ENCODE measurements at places on chromosomes 11 and 22.
A peak's percentile ranks its signal among the peaks of the same experiment; 100 is the strongest.

DNA sequence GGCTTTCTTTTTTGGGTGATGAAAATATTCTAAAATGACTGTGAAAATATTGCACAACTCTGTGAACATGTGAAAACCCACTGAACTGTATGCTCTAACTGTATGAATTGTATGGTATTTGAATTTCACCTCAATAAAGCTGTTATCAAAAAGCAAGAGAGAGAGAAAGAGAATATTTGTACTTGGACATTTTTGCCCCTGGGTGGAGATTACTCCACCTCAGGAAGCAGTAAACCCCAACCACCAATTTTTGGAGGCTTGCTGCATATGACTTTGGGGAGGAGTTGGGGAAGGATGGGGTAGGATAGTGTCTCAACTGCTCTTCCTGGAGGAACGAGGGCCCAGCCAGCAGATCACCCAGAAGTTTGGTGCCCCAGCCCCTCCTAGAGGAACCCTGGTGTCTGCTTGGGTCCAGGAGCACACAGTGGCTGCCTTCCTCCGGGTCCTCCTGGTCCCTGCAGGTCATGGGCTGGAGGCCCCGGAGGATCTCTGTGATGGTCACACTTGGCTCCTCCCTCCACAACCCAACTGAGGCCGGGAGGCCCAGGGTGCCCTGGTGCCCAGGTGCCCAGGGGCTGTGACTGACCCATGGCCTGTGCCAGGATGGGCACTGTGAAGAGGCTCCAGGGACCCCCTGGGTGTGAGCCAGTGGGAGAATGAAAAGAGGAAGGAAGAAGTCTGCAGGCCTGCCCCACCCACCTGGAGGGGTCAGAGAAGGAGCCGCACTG lies 15.3 kb upstream of the PICK1 start:
- no peak for DNase-seq

DNA sequence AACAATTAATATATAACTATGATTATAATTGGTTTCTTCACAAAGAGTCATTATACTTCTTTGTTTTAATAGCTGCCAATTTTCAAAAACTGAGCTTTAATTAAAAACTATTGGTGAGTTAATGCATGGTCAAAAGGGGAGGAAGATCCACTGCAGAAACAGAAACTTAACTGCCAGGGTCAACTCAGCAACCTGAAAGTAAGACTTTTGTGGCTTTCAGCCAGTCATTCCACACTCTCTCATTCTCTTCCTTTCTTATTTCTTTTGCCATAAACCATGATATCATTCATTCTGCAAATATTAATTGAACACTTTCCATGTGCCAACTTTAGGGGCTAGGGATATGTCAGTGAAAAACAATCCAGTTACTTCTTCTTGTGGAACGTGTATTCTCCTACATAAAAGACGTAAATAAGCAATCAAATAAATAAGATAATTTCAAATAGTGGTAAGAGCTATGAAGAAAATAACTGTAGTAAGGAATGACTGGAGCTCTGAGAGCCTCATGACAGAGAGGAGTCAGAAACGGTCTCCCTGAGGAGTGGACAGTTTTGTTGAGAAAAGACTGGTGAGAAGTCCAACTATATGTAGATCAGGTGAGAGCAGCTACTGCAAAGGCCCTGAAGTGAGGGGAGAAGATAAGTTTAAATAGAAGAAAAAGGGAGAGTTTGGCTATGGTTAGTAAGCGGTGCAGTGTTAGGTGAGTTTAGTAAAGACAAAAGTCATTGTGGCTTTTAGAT lies 130.5 kb downstream of the GRIA4 start:
- DNase-seq, result no peak

DNA sequence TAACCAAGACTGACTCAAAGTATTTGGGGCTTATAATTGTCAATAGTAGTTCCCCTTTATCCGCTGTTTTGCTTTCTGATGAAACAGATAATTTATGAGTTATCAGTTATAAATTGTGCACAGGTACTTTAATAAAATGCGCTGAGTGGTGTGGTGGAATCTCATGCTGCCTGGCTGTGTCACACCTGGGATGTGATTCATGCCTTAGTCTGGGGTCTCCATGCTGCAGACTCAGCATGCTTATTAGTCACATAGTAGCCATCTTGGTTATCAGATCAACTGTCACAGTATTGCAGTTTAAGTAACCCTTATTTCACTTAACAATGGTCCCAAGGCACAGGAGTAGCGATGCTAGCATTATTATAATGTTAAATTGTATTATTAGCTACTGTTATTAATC lies 995.2 kb downstream of the NTM start:
- no peak for DNase-seq

- DNase-seq, result peak; percentile 78
Observed at GRCh38 chr11:67382276-67383136, 9.1 kb upstream of the CLCF1 start.

DNA sequence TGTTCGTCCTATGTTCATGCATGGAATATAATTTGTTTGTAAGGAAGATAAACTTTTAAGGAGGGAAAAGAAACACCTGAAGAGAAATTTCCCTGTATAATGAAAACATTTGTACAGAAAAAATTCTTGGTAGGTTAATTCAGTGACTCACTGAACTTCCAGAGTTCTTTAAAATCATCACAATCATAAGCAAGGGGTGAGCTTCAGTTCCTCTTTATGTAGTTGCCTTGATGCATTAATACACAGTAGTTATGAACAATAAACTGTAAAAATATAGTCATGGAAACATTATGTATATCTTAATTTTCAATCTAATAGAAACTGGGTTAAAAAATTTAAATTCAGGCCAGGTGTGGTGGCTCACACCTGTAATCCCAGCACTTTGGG lies 1.1 kb upstream of the C11orf65 start:
- DNase-seq, result no peak

DNA sequence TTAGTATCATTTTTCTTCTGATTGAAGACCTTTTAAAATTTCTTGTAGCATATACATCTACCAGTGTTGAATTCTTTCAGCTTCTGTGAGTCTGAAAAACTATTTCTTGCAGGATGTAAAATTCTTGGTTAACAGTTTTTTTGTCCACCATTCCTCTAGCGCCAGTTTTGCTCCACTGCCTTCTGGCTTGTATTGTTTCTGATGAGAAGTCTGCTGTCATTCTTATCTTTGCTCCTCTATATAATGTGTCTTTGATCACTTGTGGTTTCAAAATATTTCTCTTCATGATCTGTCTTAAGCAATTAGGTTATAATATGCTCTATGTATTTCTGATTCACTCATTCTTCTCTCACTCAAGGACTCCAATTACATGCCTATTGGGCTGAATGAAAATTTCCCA lies 152.3 kb downstream of the INSC start:
- no peak for DNase-seq

GRCh38 chr11:45021692-45022141 lies 71.0 kb upstream of the TP53I11 start:
- no peak for DNase-seq

GRCh38 chr11:113295993-113296392 lies 18.4 kb upstream of the TTC12 start:
- DNase-seq, result no peak

DNA sequence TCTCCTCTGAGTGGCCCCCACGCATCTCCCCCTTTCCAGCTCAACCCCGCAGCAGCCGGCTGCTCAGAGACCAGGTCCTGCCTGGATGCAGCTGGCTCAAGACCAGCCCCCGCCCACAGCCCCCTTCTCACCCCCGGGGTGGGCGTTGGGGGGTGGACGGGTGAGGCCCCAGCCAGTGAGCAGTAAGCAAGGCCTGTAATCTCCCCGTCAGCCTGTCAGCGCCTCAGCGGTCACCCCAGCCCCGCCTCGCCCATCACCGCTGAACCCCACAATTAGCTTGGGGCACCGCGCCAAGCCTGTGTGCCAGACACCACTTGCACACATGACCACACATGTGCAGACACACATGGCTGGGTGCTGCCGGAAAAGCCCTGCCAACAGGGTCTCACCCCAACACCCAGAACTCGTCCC lies 5.9 kb downstream of the PLXNB2 start:
- DNase-seq, result no peak

DNA sequence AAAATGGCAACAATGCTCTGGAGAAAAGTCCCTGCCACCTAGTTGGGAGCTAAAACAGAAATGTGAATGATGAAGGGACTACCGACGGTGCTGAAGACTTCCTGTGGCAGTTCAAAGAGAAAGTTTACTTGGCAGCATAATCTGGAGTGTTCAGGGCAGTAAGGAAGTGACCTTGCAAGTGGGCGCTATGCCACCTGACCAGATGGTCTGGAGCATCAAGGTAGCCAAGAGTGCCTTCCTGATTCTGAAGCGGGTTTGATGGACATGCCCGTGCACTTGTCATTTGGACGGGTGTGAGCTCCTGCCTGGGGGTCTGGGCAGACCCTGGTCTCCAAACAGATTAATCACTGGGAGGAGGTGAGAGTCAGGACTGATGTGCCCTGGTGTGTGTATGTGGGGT lies 1.8 kb upstream of the SNX19 start:
- DNase-seq, result no peak

DNA sequence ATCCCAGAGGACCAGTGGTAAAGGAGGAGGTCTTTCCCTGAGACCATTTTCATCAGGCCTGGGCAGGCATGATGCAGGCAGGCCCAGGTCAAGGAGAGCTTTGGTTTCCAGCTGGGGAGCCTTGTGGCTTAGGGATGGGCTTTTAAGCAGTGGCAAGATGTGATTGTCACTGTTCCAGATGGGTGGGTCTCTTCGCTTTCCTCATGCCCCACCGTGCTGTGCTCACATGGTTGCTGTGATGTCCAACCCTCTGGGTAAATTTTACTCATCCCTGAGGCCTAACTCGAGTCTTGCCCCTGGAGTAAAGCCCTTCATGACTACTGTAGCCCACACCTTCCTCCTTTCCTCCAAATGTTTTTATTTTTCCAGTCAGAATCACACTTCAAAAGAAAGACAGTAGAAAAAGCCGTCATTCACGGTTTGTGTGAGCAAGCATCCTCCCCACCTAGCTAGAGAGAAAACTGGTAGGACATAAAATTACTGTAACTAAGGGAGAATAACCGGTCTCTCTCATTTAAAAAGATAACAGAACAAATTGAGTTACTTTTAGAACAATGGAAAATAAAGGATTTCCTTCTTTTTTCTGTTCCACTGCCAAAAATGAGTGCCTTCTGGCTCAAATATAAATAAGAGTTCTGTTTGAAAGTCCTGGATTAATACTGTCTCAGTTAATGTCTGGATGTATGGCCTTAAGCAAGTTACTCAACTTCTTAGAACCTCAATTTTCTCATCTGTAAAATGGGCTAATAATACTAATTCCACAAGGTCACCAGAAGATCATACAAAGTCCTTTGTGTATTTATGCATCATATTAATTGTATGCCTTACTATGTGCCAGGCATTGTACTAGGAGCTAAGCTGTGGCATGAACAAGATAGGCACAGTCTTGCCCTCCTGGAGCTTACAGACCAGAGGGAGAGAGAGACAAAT lies 84.9 kb downstream of the ME3 start:
- no peak for DNase-seq

DNA sequence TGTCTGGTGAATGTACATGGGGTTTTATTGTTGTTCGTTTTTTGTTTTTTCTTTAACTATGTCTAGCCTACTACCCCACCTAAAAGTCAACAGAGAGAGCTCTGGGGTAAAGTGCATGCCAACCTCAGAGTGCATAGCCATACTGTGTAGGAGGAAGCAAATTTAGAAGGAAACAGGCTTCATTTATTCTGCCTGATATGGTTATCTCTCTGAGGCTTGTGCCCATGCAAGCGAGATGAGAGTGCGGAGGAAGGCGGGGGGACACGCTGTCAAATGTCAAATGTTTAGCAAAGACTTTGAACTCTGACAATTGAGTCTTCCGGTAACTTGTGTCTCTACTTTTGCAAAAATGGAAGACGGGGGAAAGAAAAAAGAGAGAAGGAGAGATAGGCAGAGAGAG lies 295.5 kb downstream of the ETS1 start:
- peak; percentile 80 for DNase-seq

DNA sequence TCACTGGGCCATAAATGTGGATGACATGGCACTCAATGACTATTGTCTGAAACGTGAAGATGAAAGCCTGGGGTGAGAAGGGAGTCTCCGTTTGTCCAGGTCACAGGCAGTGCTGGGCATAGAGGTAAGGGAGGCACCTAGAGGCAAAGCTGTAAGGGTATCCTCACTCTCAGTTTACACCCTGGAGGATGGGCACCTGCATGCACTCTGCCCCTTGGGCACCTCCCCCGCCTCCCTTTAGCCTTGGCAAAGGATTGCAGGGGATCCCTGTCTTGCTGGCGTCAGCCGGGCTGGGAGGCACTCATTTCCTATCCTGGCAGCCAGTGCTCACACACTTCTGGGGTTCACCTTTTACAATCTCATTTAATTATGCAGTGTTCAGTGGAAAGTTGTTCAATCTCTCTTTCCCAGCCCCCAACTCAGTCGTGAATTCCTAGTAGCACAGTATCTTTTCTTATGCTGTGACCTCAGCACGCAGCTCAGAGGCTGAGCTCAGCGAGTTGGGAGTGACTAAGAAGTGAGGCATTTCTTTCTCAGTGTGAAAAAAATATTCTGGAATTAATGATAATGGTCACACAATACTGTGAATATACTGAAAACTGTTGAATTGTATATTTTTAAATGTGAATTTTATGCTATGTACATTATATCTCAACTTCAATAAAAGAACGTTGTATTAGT lies 866.6 kb downstream of the BRD1 start:
- no peak for DNase-seq

- DNase-seq, result no peak
Observed at GRCh38 chr11:125935618-125936199, 10.1 kb upstream of the VSIG10L2 start.

GRCh38 chr11:61945191-61945590 lies 5.0 kb upstream of the BEST1 start:
- DNase-seq, result no peak

DNA sequence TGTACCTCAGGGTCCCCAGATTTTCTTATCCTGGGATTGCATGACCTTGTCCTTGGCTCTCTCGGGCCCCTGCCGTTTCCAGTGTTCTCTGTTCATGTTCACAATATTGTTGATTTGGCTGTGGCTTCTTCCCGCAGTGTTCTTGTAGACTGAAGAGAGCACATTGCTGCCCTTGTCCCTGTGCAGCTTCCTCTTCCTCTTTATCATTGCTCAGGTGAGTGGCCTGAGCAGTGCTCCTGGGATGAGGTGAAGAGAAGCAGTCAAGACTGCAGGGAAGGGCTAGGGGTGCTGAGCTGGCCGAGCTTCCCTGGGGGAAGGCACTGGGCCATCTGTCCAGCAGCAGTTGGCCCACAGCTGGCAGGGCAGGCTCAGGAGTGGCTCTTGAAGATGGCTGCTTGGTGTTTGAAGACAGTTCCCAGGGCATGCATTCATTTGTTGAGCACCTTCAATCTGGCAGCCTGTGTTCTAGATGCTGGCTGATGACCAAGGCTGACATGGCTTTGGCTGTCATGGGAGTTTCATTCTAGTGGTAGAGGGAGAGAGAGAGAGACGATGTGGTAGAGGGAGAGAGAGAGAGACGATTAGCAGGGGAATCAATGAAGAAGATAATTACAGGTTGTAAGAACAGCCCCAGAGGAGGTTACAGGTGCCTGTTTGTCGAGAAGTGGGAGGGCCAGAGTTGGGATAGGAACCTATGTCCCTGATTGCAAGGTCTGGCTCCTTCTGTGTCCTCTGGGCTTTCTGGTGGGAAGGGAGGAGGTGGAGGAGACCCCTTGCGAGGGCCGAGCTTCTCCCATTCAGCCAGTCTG lies 17.4 kb downstream of the BMAL1 start:
- DNase-seq, result no peak
